CD8-positive, alpha-beta memory T cell (primary cell): ENCODE measurements at places on chromosomes 11 and 22.

- no peak for DNase-seq
Measured at GRCh38 chr11:102760344-102761035, 19.9 kb downstream of the MMP10 start.

DNA sequence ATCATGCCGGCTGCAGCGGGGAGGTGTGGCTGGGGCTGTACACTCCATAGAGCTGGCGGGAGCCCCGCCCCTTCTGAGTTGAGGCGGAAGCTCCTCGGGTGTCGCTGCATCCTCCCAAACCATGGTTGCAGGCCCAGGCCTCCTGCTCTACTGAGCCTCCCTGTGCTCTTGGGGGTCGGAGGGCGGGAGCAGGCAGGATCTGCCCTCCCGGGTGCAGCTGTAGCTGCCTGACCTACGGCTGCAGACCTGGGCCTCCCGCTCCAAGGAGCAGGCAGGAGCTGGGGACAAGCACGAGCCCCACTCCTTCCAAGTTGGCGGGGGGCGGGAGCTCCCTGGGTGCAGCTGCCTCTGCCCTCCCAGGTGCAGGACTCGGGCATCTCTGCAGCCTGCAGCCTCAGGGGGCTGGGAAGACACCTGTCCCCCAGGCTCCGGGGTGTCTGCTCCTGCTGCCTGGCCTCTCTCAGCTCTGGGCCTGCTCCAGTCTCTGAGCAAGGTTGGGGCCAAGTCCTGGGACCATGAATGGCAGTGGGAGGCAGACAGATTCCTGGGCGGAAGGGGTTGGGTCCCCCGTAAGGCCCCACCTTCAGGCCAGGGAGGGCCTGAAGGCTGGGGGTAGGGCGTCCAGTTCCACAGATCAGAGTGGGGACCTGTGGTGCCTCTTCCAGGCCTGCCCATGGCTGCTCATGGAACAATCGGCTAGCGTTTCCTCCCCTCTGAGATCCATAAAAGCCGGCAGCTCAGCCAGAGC lies 46.4 kb upstream of the SC5D start:
- no peak for DNase-seq

- DNase-seq, result no peak
Measured at GRCh38 chr22:44926124-44926475, 83.7 kb downstream of the PHF21B start.

DNA sequence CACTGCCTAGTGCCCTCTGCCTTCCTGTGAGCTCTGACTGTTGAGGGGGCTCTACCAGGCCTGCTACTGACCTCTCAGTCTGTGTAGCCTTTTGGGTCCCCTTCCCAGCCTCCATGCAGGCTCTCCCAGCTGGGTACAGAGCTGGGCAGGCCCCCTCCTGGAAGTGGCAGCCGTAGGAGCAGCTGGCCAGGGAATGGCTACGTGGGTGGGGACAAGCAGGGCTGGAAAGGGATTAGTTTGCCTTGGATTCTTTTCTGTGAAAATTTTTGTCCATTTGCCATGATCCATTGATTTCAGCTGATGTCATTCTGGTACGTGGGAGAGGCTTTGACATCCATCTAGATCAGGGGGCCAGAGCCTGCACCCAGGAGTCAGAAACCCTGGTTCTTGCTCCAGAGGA lies 23.9 kb upstream of the NECTIN1 start:
- DNase-seq, result no peak

- DNase-seq, result no peak
Measured at GRCh38 chr22:21590809-21591641, 23.5 kb downstream of the UBE2L3 start.

DNA sequence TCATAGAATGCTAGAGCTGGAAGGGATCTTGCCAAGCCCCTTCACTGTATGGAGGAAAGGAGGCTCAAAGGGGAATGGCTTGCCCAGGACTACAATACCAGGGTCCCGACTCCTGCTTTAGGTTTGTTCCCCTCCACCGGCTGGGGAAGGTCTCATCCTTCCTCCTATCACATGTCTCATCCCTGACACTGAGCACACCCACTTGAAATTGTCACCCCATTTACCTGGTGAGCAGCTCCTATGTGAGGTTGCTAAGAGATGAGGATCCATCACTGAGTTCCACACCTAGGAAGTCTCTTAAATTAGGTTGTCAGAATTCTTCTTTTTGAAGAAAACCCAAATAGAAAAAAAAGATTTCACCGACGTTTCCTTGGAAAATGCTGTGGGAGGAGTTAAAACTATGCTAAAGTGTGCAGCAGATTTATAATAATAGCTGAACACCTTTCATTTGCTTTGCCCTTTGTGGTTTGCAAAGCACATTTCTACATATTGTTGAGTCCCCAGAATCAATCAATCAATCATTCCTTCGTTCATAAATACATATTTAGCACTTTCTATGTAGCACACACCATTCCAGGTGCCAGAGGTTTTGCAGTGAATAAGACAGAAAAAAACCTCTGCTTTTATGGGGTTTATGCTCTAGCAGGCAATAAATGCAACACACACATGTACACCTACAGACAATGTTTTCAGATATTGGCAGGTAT lies 91.7 kb downstream of the TENM4 start:
- no peak for DNase-seq
